ENCODE measurements at places on chromosomes 12 and 14.
A peak's percentile ranks its signal among the peaks of the same experiment; 100 is the strongest.

DNA sequence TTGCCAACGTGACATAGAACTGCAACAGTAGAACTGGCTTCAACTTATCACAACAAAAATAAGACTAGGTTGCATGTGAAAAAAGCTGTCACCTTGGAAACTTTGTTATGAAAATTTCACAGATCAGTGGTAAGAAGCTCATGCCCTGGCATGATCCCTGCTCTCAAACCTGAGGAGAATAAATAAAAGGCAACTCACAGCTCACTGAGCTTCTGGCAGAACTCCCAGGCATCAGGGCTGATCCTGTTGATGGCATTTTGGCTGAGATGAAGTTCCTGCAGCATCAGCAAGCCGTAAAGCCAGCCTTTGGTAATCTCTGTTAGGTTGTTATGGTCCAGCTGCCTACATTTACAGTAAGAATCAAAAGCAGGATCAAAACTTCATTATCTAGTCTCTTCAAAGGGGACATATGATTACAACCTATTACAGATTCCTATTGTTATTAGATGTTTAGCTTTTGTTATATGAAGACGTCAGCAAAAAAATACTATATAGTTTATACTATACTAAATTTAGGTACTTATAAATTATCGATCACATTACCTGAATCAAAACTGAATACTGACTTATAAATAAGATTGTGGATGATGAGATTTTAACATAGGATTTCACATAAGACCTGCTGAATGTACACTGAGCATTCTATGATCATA, 32.0 kb downstream of the LRIG3 start:
- peak; percentile 88 for DNase-seq

- no peak for DNase-seq
Measured at GRCh38 chr12:27622436-27623195, 73.6 kb upstream of the REP15 start.

DNA sequence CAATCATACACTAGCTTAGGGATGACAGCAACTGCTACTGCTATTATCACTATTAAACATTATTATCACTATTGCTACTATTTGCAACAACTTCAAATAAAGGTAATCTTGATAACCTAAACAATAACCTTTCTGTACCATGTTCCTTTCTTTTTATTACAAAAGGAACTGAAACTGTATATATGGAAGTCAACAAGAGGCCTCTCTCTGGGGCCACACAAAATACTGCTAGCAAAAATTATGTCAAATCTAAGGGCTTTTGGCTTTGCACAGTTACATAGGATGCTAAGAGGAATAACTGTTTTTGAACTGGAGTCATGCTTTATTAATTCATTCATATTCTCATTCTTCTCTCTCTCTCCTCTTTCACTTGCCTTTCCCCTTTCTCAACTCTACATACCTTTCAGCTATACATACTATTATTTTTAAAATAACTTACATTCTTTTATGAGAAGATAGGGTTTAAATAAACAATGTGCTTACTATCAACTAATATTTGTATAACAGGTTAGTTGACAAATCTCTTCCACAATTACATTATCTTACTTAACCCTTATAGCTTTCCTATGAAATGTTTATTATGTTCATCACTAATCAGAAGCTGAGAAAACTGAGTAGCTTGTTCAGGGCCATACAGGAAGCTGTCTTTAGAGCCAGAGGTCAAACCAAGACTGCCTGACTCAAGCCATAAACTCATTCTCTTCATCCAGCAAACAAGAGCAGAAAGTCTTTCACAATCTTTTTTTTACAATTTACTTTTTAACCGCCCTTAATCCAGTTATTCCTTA, 25.7 kb downstream of the SPTSSA start:
- peak; percentile 65 for DNase-seq

- DNase-seq, result no peak
Measured at GRCh38 chr12:30874455-30875321, 51.9 kb upstream of the TSPAN11 start.

GRCh38 chr12:40999210-40999609, 188.9 kb upstream of the PDZRN4 start:
- DNase-seq, result no peak

DNA sequence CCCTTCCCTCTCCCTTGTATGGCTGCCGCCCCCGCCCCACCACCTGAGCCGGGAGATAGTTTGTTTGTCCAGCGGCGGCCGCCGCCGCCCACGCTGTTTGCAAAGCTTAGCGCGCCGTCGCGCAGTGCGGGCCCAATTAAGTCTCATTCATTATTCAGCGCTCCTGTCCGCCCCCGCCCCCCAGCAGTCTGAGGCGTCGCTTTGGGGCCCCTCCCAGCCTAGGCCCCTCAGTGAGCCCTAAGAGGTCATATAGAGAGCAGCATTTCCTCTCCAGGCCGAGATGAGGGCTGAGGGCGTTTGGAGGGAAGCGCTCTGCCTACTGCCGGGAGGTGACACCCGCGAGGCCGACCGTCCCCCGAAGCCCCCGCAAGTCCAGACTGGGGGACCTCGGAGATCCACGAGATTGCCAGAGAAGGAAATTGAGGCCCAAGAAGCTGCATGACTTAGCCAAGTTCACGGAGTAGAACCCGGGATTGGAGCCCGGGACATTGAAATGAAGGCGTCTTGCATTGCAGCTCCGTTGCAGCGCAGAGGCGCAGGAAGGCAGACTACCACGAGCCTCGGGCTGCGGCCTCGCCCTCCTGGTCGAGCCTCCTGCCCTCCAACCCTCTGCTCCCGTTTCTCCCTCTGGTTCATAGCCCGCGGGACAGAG, at the start of gene DNAJC22:
Gene DNAJC22, plus strand, starts transcription at position 230 of the 652 bp plus-strand sequence. CDS start 1,985 bp downstream, outside the sequence.
- DNase-seq, result no peak

DNA sequence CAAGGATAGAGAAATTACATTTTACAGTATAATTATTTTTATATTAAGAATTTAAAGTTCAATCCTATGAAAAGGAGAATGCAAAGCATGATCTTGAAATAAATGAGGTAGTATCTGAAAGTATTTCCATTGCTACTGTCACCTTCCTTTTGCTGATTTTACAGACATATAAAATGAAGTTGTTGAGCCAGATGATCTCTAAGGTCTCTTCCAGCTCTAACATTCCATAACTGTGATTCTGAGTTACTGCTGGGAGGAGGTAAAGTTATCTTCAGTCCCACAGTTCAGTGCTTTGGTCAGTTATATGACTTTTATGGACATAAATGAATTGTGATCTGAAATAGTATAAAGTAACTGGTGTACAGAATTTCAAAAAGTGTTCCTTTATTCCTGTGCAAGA, 52.8 kb downstream of the SLC38A6 start:
- DNase-seq, result peak; percentile 8

GRCh38 chr12:14775636-14775980, 27.7 kb downstream of the WBP11 start:
- peak; percentile 75 for DNase-seq

GRCh38 chr12:104137001-104137901, 759 bp downstream of the NFYB start:
- DNase-seq, result peak; percentile 42

- peak; percentile 4 for DNase-seq
Measured at GRCh38 chr12:68158432-68158831, 1.1 kb downstream of the IFNG start.

DNA sequence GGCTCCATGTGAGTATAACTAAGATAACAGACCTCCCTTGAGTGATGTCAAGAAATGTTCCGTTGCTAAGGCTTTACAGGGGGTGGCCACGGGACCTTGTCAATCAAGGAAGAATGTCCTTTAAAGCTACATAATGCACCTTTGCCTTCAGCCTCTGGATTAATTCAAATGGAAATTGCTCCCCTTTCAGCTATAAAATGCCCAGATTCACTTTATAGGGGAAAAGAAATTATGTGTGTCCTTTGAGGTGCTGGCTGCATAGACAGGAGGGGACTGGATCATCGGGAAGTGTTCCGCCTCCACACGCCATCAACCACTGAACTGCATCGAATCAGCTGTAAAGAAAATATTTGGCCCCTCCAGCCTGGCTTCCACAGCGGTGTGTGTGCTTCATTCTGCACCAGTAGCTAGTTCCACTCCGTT, 415.4 kb downstream of the DPF3 start:
- no peak for DNase-seq

GRCh38 chr12:28388879-28389278, 198.6 kb downstream of the CCDC91 start:
- DNase-seq, result no peak

- DNase-seq, result peak; percentile 78
Measured at GRCh38 chr14:23141706-23142444, 22.8 kb upstream of the CEBPE start.

GRCh38 chr14:68564826-68565759, 227.8 kb downstream of the ZFP36L1 start:
- peak; percentile 40 for DNase-seq

- peak; percentile 90 for DNase-seq
Measured at GRCh38 chr14:58082491-58083098, 69.4 kb downstream of the ARMH4 start.

GRCh38 chr14:30223385-30223785, 295.7 kb upstream of the PRKD1 start:
- peak; percentile 92 for DNase-seq

DNA sequence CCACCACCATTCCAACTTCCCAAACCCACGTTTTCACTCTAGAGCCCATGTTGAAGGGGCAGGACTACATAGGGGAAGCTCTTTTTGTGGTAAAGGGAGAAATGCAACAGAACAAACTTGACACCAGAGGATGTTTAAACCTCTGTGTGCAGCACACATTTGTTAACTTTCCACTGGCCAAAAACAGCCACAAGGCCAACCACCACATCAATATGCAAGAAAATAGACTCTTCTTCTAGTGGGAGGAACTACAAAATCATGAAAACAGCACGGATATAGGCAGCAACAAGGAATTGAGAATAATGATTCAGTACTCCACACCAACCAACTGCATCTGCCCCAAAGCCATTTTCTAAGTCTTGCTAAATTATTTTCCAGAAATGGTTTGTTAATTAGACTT, 66.3 kb upstream of the CEP83 start:
- no peak for DNase-seq

DNA sequence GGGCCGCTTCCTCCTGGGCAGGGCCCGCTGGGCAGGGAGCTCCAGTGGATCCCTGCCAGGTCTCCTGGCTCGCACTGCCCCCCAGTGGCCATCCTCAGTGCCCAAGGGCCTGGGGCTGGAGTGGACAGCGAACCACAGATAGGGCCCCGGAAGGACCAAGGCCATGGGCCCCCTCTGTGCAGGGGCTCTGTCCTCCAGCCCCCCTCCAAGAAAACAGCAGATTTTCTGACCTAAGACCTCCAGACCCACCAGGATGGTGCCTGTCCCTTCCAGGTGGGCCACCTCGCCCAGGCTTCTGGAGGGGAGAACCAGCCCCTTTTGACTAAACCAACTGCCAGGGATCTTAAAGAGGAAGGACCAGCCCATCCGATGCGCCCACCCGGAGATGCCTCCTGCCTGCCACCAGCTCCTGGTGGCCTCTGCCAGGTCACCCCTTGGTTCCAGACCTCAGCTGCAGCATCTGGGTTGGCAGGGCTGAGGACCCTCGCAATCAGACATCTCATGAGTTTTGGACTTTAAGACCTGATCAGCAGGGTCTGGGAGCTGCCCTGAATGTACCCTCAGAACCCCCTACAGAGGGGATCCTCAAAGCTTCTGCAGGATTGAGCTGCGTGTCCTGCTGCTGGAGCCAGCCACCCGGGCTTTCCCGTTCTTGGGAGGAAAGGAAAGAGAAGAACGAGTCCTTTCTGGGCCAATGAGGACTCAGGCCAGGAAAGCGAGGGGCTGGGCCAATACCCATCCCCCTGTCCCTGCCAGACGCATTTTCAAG, 325.8 kb upstream of the DIO3 start:
- peak; percentile 52 for DNase-seq

All from fibroblast of pulmonary artery (primary cell).